CD8-positive, alpha-beta T cell (primary cell): ENCODE measurements at places on chromosomes 5 and 9.

DNA sequence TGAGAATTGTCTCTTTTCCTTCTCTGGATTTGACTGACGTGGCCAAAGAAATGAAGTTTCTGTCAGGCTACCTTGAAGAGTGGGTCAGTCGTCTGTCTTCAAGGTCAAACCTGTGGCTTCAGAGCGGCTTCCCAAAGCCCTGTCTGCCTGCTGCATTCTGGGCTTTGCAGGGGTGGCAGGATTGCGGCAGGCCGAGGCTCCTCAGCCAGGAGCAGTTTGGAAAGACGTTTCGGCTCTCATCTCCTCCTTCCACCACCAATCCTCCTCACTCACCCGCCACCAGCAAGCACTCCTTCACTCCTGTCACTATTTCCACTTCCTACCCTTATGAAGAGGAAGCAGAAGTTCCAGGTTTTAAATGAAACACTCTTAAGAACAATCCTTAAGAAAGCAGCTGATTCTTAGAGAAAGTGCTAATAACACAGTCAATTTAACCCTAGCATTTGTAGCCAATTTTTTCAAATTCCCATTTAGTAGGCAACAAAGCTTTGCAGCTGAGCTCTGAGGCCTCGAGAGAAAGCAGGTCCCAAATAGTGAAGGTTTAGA, 351.7 kb downstream of the ZNF608 start:
- DNase-seq = no peak

GRCh38 chr5:149911031-149911430, 33.6 kb downstream of the PDE6A start:
- DNase-seq = no peak

DNA sequence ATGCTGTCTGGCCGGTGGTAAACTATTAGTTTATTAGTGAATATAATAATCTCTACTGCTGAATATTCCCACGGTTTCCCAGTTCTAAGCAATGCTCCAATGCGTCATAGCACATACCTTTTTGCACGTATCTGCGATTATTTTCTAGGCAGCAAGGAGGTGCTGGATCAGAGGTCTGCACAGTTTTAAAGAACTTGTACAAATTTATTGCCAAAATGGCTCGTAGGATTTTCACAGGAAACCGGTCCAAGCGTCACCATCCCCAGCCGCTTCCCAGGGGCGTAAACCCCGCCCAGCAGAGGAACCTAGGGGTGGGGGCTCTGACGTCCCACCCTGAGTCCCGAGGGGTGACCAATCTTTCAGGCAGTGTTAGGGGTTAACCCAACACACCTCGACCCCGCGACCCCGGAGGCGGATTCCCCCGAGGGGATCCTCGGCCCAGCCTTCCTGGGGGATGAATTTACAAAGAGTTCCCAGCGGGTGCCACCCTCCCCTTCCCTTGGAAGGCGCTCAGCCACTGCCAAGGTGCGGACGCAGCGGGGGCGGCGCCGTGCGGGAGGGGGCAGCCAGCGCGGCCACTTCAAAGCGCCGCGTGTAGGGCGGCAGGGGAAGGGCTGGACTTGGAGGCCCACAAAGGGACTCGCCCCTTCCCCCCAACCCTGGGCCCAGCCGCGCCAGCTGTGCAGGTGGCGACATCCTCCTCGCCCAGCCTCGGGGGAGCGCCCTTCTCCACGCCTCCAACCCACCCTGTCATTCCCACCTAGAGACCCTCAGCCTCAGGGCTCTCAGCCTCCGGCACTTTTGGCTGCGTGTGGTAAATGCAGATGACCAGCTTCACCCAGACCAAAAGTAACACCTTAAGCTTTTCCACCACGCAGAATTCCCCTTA, 43.5 kb upstream of the TCF7 start:
- no peak for DNase-seq

DNA sequence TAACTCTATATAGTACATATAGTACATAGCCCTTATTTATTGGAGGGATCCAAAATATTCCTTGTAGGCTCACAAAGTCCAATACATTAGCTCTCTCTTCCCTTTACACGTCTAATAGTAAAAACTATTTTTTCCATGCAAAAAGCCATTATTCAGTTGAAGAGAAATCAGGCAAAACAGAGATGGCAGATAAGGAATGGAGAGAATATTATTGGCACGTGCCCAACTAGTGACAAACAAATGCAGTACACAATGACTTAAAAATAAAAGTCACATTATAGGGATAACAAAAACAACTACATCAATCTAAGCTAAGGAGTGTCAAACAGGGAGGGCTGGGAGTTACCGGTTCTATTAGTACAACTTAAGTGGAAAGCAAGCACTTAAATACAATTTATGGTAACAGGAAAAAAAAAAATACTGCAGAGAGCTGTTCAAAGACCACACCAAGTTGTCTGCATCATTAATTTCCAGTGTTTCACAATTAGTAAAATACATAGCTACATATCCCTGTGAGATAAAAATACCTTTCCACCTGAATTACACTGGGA, 4.1 kb upstream of the SCAI start:
- DNase-seq = no peak

DNA sequence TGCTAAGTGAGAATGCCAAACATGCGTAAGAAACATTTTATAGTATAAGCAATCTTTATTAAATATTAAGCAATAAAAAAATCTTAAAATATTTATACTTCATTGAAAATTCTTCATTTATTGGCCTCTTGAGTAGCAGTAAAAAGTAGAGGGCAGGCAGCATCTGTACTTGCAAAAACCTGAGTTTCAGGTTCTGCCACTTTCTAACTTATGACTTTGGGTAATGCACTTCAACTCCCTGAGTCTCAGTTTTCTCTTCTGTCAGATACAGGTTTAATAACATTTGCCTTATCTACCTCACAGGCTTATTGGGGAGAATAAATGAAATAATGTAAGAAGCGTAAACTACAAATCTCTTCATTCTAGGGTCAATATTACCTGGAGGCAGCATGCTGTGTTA, 19.8 kb upstream of the MCTP1 start:
- no peak for DNase-seq

- no peak for DNase-seq
These were observed 15.9 kb upstream of the LTC4S start for GRCh38 chr5:179777909-179778308.

- no peak for DNase-seq
These were observed 22.1 kb upstream of the AKNA start for GRCh38 chr9:114409842-114410241.

GRCh38 chr5:118789366-118789765, 199.0 kb downstream of the DTWD2 start:
- DNase-seq = no peak

DNA sequence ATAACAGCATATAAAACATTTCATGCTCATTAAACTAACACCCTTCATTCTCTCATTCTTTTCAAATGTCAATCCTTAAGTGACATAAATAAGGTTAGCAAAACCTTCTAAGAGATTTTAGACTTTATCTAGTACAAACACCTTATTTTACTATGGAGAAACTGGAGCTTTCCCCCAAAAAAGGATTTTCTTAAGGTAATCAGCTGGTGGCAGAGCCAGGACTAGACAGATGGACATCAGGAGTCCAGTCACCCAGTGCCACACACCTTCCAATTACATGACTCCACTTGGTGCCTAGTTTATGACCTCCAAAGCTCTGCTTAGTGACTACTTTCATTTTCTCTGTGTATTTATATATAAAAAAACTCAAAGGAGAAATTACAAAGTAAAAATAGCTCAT, 70.2 kb downstream of the HTR4 start:
- DNase-seq = no peak

- no peak for DNase-seq
These were observed 157.5 kb downstream of the COMMD10 start for GRCh38 chr5:116242343-116242742.

DNA sequence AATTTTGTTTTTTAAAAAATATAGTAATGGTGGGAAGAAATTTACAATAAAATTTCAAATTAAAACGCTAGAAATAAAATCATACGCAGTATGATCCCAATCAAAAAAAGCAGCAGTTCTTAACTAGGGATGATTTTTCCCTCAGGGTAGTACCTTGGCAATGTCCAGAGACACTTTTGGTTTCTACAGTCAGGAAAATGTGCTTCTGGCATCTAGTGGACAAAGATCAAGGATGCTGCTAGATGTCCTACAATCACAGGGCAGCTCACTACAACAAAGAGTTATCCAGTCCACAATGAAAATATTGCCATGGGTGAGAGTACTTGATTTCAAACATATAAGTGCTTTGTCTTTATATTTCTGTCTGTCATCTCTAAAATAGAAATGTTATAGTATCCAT, 400.2 kb upstream of the SGCD start:
- DNase-seq = no peak

DNA sequence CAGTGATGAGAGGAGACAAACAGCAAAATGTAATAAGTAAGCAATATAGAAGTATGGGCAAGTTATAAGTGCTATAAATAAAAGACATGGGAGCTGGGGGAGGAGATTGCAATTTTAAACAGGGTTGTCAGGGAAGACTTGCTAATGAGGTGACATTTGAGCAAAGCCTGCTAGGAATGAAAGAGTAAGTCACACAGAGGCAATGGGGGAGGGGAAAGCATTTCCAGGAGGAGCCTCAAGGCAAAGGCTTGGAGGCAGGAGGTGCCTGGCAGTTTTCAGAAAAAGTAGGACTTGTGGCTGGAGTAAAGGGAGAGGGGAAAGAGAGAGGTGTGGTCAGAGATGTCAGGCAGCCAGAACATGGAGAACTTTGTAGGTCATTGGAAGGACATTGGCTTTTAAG, 124.4 kb upstream of the NMUR2 start:
- no peak for DNase-seq
